ENCODE measurements at places on chromosomes 12 and 14.

- DNase-seq = no peak
Observed at GRCh38 chr12:57080855-57081254, 2.3 kb upstream of the NEMP1 start.

DNA sequence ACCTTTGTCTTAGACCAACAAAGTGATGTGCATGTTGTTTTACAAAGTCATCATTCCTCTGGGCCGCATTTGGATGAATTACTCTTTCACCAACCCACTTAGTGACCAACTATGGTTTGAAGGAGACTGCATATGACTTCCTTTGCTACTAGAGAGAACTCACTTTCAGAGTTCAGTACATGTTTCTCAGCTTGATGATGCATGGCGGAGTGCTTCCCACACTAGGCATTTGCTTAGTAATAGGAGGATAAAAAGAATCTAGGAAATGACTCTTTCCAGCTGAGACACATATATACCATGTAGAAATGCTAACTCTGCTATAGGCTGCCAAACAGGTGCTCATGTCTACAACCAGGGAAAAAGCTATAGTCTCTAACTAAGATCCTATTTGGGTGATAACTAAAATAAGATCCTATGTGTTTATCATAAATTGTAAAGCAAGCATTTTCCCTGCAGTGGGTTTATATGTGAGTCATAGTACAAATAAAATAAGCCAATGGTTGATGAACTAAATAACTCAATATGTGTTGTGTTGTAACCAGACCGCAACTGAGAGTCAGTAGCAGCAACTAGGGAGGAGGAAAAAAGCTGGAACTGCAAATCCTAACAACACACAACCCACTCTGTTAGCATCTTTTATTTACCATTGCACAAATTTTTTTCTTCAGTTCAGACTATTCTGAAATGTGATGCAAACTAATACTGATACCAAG is 87.2 kb downstream of the TSPAN8 start:
- DNase-seq = no peak

DNA sequence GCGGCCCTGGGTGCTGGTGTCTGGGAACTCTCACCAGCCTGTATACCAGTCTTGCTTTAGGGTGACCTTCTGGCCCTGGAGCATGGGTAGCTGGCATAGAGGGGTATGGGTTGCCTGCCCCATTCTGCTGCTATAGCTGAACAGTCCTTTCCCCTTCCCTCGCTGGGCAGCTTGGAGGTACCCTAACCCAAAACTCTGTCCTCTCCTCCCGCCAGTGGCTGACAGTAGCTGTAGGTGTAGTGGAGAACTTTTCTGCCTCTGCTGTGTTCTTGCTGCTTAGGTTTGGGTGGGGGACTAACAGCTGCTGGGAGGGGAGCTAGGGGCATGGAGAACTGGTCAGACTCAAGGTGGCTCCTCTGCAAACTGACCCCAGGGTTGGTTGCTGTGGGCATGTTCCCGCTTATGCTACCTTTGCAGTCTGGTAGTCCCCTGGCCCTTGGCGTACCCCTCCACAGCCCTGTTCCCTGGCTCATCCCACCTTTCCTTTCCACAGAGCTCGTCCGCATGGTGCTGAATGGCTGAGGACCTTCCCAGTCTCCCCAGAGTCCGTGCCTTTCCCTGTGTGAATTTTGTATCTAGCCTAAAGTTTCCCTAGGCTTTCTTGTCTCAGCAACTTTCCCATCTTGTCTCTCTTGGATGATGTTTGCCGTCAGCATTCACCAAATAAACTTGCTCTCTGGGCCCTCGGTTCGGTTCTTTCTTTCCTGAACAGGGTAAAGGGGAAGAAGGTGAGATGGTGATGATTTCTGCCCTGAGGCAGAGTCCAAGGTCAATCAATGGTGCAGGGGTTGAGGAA is 2.9 kb downstream of the MYL6 start:
- DNase-seq = no peak

DNA sequence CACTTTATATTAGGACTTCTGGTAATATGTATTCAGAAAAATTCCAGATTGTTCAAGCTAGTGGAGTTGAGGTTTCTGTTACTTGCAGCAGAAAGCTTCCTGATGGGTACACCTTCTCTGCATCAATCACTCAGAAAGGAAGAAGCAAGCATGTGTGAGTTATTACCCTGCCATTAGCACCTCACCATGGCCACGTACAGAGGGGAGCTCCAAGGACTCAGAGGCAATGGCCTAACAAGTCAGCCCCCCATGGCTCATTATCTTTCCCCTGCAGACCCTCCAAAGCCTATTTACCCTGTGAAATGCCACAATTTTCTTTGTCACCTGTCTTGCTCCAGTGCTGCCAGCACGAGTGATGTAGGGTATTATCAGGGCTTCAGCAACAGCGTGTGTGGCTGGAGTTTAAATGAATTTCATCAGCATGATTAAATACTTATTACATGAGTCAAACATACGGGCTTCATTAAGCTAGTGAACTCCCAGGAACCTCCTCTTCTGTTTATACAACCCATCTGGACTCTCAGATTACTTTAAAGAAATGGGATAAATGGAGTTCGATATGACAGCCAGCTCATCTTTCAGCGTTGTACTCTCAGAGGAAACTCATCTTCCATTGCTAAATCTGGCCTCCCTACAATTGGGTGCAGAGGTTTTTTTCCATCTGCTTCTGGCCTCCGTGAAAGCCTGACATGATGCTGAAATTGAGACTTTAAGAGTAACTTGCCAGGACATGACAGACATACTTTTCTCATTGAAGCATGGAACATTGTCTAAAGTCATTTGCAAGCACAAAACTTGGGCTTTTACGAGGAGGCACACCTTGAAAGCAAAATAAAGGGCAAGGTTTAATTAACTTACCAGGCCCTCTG is 135.9 kb downstream of the TMEM30B start:
- DNase-seq = no peak

DNA sequence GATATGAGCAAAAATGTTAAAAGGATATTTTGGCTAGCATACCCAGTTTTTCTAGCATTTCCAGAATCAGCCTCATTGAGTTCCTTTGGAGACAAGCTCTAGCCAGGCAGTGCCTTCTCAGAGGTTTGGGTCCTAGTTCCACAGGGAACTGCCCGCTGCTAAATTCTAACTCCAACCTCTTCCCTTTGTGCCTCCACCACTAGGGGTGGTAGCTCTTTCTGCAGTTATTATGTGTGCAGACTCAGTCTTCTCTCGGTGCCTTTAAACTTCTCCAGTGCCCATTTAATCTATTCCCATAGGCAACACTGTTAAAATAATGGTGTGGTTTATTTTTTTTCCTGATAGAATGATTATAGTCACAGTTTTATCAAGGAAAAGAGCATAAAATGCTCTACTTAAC is 21.5 kb upstream of the SLC25A3 start:
- no peak for DNase-seq

- no peak for DNase-seq
Observed at GRCh38 chr12:42484996-42485395, 104.5 kb downstream of the PRICKLE1 start.

- DNase-seq = no peak
Observed at GRCh38 chr14:63673886-63674497, 32.3 kb upstream of the WDR89 start.

DNA sequence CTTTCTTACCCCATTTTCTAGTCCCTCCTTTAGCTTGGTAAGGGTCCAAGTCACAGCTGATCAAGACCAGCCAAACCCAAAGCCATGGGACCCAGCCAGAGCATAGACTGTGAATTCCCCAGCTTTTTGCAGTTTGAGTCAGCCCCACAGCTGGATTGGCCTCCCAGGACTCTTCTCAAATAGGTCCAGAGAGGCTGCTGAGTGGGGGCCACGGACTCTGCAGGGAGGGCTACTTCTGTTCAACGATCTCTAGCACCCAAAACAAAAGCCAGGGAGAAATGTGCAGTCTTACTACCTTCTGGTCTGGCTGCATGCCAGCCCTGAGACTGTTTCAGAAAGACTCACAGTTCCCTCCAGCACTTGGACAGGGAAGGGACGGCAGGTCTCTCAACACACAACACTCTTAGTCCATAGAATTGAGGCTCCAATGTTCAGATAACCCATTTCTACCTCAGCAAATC is 1.6 kb downstream of the VDR start:
- DNase-seq = no peak

DNA sequence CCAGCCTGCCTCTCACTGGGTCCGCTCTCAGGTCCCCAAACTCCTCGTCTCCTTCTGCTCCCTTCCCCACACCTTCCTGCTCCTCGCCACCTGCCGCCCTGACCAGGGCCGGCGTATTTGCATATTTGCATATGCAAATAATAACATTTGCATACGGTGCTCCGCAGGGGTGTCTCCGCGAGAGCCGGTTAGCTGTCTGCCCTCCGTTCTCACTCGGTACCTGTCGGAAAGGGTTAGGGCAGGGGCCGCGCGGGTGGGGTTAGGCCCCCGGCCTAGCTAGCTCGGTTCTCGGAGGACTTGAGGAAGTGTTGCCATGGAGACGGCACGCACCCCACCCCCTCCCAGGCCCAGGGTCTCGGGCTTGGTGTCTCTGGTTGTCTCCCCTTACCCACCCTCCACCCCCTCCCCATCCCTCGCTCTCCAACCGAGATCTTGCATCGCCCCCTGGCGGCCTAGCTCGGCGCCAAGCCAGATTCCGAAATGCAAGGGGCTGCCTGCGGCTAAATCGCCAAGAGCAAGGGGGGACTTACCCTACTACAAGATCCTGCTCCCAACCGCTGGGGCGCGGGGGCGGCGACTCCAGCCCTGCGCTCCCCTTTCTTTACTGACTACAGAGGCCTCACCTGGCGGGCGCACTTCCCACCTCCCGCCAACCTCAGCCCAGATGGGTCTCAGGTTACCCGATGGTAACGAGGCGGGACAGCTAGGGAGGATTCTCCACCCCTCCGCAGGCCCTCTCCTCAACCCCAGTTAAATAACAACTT is 8.1 kb downstream of the STAC3 start:
- DNase-seq = no peak

DNA sequence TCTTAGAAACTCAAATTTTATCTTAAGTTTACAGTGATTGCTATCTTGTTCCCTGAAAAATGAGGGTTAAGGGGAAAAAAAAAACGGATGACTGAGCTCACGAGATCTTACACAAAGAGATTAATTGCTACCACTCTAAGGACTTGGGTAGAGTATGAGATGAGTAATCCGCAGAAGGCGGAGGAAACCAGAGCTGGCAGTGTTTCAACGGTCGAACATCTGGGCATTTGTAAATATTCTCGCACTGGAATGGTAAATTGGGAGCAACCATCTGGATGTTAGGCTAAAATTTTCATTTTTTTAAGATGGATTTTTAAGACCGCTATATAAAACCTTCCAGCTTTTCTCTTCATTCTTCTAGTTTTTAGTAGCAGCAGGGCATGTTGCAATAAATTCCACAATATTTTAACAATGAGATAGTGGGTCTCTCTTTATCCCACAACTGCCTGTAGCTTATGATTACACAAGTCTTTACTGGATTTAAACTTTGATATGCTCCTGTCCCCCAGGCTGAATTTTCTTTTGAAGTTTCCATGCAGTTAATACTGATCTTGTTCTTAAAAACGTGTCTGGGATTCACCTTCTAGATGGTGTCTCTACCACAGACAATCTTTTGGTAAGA is 1324.1 kb downstream of the AACS start:
- DNase-seq = no peak

DNA sequence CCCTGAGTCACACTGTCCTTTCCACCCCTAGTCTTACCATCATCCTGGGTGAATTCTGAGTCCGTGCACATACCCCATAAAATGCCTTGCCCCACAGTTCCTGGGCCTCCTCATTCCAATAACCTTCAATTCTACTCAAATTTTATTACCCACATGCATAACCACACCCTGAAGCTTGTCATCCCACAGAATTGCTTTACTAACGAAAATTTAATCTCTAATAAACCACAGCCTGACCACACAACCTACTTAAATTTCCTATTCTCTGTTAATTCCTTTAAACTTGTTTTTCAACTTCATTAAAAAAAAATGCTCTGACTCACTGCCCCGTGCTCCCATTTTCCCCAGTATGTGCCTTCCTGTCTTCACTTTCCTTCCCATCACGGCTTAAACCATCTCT is 205.9 kb downstream of the PHLDA1 start:
- no peak for DNase-seq

GRCh38 chr12:105705765-105706164 is 375.3 kb downstream of the C12orf75 start:
- DNase-seq = no peak

GRCh38 chr12:101039848-101040531 is 170.0 kb downstream of the SLC5A8 start:
- no peak for DNase-seq

GRCh38 chr14:68688872-68689371 is 103.9 kb downstream of the ZFP36L1 start:
- no peak for DNase-seq

GRCh38 chr12:93060666-93061472 is 131.8 kb upstream of the EEA1 start:
- no peak for DNase-seq

- no peak for DNase-seq
Observed at GRCh38 chr12:94638521-94638920, 11.8 kb downstream of the TMCC3 start.

Data from CMK (cell line).